ENCODE measurements at places on chromosomes 13 and 19.

DNA sequence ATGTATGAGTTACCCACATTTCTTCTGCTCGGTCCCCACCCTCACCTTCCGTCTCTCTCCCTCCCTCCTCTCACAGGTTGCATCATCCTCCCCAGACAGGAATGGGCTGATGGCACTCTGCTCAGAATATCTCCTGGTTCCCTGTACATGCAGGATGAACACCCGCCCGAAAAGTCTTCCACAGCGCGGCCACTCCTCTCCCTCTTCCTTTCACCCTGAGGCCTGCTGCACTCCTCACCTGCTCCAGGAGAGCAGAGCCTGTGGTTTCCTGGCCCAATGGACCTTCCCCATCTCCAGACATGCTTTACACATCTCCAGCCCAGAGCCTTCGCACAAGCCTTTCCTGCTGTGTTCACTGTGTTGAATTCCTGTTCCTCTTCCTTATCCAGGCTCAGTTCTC is 40.9 kb downstream of the GSX1 start:
- no peak for DNase-seq

DNA sequence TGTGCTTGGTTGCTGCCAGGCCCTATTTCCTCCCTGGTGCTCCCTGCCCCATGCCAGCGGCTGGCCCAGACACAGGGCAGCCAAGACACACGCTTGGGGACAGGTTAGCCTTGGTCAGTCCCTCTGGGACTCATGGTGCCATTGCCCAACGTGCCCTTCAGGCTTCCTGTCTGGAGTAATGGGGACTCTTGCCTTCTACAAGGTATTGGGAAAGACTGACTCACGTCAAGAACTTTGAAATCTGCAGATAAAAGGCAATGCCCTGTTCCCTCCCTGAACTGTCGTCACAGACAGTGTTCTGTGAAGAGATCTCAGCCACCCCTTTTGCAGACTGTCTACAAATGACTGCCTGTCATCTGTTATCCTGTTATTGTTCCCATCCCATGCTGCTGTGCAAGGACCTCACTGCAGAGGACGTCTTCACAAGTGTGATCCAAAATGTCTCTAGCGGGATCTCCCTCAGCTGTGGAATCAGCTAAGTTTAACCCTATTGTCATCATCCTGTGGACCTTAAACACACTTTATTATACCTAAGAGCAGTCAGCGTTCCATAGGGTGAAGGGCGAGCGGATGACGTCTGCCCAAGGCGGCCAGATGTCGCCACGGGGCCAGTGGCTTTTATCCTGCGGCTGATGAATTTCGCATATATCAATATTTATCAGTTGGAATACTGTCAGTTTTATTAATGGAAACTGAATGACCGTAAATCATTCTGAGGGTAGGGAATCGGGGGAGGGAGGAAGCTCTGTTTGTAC is 59.0 kb downstream of the GSX1 start:
- no peak for DNase-seq

GRCh38 chr19:28238270-28238820 is 974.6 kb downstream of the UQCRFS1 start:
- DNase-seq: no peak

GRCh38 chr13:108915095-108915633 is 285.8 kb downstream of the MYO16 start:
- no peak for DNase-seq

GRCh38 chr19:58566989-58567388 is 6.1 kb downstream of the MZF1 start:
- no peak for DNase-seq

GRCh38 chr13:113792236-113792770 is 33.3 kb downstream of the TMEM255B start:
- DNase-seq: no peak

DNA sequence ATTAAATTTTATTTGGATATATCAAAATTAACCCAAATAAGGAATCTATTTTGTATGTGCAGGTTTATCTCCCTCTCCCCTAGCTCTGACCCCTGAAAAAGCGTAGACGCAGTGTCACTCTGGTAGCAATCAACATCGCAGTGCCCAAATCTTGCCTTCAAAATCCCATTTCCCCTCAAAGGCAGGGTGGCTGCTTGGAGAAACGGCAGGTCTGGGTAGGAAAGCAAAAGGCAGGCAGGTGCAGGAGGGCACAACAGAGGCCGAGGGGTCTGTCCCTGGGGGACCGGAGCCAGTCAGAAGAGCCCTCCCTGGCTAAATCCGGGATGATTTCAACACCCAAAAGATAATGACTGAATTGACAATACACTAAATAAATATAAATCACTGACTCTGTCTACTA is 41.9 kb downstream of the NAXD start:
- no peak for DNase-seq

GRCh38 chr19:10654610-10655456 is 687 bp downstream of the ILF3 start:
- peak; percentile 17 for DNase-seq

DNA sequence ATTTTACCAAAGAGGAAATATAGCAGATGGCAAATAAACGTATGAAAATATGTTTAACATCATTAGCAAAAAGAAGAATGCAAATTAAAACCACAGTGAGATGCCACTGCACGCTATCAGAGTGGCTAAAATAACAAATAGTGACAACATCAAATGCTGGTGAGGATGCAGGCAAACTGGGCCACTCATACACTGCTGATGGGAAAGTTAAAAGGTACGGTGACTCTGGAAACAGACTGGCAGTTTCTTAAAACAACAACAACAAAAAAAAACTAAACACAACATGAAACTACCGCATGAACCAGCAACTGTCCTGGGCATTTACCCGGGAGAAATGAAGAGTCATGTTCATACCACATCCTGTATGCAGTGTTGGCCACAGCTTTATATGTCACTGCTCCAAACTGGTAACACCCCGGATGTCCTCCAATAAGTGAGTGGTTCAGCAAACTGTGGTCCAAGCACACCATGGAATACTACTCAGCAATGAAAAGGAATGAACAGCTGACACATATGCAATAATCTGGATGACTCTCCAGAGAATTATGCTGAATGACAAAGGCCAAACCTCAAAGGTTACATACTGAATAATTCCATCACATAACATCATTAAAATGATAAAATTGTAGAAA is 22.3 kb downstream of the EPS15L1 start:
- DNase-seq: no peak

DNA sequence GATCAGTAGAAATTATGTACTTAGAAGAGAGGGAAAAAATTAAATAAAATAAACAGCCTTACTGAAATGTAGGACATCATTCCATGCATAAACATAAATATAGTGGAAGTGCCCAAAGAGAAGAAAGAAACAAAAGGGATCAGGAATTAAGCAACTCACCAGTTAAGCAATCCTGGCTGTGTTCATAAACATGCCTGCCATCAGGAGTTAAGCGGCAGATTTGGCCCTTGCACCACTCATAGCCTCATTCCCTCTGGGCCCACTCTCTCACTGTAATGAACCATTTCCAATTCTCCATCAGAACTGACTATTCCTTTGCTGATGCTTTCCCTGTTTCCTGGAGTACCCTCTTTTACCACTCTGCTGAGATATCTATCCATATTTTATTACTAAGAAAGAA is 281.4 kb downstream of the LHFPL6 start:
- no peak for DNase-seq

DNA sequence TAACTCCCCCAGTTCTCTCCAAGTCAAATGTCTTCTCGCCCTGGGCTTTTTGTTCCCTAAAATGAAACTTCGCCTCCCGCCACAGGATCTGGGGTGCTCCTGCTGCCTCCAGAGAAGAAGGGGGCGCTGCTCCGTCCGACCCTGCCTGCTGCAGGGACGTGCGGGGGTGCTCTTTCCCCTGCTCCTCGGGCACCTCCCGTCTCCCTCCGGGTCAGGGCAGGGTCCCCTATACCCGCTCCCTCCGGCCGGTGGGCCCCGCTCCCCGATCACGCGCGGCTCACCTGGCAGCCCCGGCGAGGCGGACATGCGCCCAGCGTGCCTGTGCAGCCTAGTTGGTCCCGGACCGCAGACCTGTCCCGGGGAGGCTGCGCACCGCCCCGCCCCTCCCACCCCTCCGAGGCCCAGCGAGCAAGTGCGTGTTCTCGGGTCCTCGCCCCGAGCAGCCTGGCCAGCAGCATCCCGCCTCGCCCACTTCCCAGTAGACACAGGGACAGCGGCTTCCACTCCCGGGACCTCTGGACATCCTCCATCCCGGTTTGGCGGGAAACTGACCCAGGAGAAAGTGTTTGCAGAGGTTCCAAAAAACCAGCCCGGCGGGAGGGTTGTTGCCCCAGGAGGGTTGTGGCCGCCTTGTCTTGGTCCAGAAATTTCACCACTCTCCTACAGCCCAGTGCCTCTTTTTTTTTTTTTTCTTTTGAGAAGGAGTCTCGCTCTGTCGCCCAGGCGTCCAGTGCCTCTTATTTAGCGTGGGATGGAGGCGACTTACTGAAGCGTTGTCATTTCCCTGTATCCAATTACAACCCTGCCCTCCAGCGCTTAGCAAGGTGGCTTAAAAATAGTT is at the start of gene OXGR1:
Gene OXGR1 (minus strand): TSS at position 460 of the 841 bp plus-strand sequence. CDS start 6,717 bp downstream, outside the sequence.
- DNase-seq: no peak

DNA sequence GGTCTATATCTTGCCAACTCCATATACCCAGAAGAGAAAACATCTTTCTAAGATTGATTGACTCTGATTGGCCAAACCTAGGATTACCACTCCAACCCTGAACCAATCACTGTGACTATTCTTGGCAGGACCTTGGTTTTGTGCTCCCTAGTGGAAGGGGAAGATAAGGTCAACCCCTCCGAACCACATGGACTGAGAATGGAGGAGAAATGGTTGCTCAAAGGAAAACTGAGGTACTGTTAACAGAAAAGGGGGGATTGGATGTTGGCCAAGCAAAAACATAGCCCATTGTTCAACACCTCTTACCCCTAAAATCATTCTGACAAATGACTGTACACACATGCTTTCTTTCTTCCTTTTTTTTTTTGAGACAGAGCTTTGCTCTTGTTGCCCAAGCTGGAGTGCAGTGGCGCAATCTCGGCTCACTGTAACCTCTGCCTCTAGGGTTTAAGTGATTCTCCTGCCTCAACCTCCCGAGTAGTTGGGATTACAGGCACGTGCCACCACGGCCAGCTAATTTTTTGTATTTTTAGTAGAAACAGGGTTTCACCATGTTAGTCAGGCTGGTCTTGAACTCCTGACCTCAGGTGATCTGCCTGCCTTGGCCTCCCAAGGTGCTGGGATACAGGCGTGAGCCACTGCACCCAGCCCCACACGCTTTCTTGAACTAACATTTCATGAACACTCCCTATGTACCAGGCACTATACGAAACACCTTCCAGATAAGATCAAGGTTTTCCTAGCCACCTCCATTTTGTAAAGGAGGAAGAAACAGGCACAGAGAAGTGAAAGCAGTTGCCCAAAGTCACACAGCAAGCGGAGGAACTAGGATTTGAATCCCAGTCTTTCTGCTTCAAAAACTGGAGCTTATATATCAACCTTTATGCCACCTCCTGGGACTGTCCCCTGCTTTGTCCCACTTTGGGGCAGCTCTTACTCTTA is 6.5 kb downstream of the MEIOSIN start:
- no peak for DNase-seq

DNA sequence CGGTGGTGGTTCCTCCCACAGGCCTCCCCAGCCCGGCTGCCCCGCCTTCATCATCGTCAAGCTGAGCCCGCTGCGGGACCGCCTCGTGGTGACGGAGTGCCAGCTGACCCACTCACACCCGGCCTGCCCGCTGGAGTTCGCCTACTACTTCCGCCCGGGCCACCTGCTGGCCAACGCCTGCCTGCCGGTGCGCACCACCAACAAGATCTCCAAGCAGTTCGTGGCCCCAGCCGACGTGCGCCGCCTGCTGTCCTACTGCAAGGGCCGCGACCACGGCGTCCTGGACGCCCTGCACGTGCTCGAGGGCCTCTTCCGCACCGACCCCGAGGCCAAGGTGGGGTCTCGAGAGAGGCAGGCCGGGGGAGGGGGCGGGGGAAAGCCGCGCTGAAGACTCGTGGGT is 12.0 kb downstream of the ZSWIM9 start:
- DNase-seq: no peak

- DNase-seq: no peak
Measured at GRCh38 chr19:15368798-15369593, 10.6 kb downstream of the AKAP8 start.

- DNase-seq: no peak
Measured at GRCh38 chr13:57425531-57425930, 206.0 kb upstream of the PCDH17 start.

- DNase-seq: peak; percentile 52
Measured at GRCh38 chr19:48510421-48511268, 990 bp downstream of the LMTK3 start.

GRCh38 chr13:98033277-98034247 is 80.1 kb downstream of the IPO5 start:
- no peak for DNase-seq

DNA sequence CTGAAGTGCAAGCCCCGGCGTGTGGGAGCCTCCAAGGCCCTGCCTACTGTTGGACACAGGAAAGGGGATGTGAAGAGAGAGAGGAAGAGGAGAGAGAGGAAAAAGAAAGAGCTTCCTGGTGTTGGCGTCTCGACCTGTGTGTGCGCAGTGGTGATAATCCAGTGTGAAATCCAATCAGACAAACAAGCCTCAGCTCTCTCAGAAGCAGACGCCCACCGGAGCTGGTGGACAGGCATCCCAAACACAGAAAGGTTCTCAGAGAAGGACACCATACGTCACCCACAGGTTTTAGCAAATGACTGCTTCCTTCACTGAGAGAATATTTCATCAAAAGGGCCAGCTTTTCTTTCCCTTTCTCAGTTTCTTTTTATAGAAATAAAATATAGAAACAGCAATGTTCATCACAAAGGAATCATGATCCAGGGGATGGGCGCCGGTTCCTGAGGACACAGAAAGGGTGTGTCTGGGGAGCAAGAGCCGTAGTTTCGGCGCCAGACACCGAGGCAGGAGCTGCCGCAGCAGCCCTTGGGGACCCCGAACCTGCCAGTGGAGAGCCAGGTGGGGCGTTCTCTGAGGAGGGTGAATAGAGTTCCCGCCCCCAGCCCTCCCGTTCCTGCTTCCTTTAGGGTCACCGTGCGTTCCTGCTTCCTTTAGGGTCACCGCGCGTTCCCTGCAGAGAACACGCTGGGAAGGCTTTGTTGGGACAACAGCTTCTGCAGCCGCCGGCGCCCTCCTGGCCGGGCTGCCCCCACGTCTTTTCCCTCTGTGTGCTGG is 145.8 kb upstream of the SOX1 start:
- no peak for DNase-seq

DNA sequence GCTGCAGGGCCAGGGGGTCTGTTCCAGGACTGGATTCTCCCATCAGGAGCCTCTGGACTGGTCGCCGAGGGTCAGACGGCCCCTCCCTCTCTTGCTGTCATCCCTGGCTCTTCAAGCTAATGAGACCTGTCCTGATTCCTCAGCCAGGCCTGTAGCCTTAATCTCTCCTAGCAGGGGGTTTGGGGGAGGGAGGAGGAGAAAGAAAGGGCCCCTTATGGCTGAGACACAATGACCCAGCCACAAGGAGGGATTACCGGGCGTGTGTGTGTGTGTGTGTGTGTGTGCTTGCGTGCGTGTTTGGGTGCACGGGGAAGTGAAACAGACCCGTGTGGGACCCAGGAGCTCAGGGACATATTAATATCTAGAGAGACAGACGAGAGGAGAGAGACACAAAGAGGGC is 1.9 kb upstream of the CRX start:
- no peak for DNase-seq

- DNase-seq: no peak
Measured at GRCh38 chr13:112350300-112350699, 25.9 kb upstream of the SPACA7 start.

- no peak for DNase-seq
Measured at GRCh38 chr13:39616087-39616694, 13.2 kb upstream of the LHFPL6 start.

All from stimulated activated CD8-positive, alpha-beta memory T cell treated with anti-CD3 and anti-CD28 coated beads, Interleukin-4, amount 100 ng/mL, for 4 hours (primary cell).